ENCODE measurements at places on chromosomes 4 and X. TPM values are rescaled to one million over a fixed set of nuclear protein-coding genes. Genes with fewer than 3 reads are reported as not detected.
A peak's percentile ranks its signal among the peaks of the same experiment; 100 is the strongest.

RAB9B gene
- total RNA-seq, result 1.7 TPM

CT45A1 gene
- total RNA-seq, result not detected

FRMPD4 gene
- total RNA-seq, result 0.03 TPM

DNA sequence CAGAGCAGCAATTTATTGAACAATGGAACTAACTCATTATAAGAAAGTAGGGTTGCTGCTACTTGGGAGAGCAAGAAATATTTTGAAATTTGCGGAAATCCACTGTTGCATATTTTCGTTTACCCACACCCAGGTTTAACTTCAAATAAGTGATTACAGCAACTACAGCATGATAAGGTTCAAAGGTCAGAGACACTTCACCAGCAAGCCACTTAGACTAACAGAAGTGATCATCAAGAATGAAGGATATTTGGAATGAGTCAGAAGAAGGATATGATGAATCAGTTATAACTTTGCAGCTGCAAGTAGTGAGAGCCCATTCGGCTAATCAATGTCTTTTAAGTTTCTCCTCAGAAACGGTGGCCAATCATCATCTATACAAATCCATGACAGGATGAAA, 199.3 kb downstream of the TMA16 start:
- no peak for DNase-seq

- DNase-seq, result no peak
These were observed 65.5 kb upstream of the LAS1L start for GRCh38 chrX:65600106-65600505.

- no peak for DNase-seq
These were observed 156.0 kb downstream of the DCLK2 start for GRCh38 chr4:150234246-150234645.

DNA sequence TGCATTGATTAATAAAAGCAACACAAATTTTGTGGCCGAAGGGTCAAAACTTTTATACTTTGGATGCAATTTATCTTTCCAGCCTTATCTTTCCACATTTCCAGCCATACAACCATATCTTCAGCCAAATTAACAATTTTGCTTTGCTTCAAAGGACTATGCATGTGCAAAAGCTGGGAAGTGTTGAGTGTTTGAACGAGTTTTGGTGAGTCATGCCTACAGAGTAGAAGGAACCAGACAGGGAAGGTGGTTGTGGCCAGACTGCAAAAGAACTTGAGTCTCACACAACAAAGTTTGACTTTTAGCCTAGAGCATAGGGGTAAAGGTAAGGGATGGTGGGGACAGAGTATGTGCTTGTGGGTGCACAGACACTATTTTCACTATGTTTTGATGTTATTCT, 53.0 kb upstream of the GABRA2 start:
- DNase-seq, result no peak

- DNase-seq, result peak; percentile 12
These were observed 18.7 kb upstream of the CDKL5 start for GRCh38 chrX:18406531-18407266.

- DNase-seq, result no peak
These were observed 336.2 kb downstream of the MID1IP1 start for GRCh38 chrX:39137363-39137954.

GRCh38 chrX:46698691-46699090, 60.2 kb downstream of the SLC9A7 start:
- DNase-seq, result no peak

DNA sequence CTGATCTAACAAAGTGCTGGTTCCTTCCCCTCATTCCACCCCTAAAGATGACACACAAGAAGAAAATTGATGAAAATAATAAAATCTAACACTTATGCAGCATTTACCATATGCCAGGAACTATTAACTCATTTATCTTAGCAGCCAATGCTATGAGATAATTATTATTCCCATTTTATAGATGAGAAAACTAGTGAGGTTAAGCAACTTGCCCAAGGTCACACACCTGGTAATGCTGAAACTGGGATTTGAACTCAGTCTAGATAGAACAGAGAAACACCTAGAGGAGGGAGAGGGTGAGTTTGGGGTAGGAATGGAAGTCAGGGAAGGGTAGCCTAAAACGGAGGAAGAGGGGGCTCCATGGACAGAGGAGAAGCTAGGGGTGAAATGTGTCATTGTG, 18.6 kb downstream of the RBMX start:
- no peak for DNase-seq

DNA sequence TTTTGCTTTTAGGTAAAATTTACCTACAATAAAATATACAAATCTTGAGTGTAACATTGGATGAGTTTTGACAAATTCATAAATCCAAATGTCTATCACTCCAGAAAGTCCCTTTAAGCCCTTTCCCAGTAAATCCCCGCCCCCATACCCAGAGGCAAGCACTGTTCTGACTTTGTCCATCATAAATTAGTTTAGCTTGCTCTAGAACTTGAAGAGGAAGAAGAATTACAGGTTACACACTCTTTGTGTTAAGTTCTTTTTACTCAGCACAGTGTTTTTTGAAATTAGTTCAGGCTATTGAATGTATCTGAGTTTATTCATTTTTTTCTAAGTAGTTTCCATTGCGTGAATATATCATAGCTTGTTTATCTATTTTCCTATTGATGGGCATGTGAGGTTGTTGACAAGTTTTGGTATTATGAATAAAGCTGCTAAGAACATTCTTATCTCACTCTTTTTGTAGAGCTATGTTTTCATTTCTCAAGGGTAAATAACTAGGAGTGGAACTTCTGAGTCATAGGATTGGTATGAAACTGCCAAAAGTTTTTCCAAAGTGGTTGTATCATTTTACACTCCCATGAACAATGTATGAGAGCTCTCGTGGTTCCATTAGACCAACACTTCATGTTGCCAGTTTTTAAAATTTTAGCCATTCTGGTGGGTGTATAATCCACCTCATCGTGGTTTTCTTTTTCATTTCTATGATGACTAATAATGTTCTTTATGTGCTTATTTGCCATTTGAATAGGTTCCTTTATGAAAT, 22.4 kb upstream of the HPSE start:
- DNase-seq, result no peak

Data from SJSA1 (cell line).